GM12865 (cell line): ENCODE measurements at places on chromosomes 12 and 14.
A peak's percentile ranks its signal among the peaks of the same experiment; 100 is the strongest.

DNA sequence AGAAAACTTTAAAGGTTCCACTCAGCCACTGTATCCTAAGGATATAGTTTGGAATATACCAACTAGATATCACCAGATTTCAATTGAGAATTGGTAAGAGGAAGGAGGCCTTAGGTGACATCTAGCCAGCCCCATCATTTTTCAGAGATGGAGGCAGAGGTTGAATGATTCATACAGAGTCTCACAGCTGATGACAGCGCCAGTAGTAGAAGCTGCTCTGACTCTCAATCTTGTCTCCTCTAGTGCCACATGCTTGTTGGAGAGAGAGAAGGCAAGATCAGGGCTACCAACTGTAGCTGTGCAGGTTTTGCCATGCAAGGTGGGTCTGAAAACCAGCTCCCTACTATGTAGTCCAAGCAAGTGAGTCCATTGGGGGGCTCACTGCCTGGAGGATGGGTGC lies 6.1 kb downstream of the FRMD6 start:
- DNase-seq, result no peak

DNA sequence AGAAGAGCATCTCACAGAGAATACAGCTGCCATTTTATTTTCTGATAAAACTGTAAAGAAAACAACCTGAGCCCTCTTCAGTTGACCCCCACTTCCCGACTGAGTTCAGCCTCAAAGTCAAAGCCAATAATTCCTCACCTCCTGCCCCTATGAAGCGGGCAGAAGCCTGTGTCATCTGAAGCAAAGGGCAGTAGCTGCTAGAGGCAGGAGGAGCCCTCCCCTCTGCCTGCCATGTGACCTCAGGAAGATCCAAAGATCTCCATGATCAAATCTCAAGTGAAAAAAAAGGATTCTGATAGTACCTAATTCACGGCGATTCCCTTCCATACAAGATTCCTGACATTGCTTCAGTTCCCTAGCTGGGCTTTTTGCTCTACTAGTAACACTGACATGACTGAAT lies 223.1 kb upstream of the CAND1 start:
- no peak for DNase-seq

- no peak for DNase-seq
These were observed 306.3 kb downstream of the APAF1 start for GRCh38 chr12:98951406-98951805.

- DNase-seq, result no peak
These were observed 15.7 kb downstream of the CAPZA3 start for GRCh38 chr12:18753481-18754123.

- no peak for DNase-seq
These were observed 164.4 kb upstream of the GSC start for GRCh38 chr14:94934276-94934810.

GRCh38 chr14:91228112-91229004 lies 16.1 kb downstream of the GPR68 start:
- peak; percentile 93 for DNase-seq

DNA sequence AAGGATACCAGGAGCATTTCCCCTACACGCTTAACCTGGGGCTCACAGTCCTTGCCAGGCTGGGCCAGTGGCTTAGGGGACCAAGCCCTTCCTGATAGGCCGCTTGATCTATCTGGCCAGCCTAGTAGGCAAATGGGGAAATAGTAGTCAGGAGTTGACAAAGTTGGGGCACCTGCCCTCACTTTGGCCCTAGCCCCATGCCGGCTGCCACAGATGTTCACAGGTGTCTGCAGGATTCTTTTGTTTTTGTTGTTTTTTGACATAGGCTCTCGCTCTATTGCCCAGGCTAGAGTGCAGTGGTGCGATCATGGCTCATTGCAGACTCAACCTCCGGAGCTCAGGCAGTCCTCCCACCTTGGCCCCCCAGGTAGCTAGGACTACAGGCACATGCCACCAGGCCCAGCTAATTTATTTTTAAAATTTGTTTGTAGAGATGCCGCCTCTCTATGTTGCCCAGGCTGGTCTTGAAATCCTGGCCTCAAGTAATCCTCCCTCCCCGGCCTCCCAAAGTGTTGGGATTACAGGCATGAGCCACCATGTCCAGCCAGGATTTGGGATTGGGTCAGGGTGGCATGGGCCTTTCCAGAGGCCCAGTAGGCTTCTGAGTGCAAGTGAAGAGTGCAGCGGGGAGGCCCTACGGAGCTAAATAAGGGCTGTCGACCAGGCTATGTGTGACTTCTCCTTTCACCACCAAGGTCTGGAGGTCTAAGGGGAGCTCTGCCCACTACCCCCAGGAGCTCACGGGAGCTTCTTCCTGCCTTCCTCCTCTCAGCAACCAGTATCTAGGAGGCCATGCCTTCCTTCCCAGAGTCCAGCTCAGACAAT lies 15.5 kb upstream of the HDAC7 start:
- no peak for DNase-seq

GRCh38 chr14:51410897-51411296 lies 170.8 kb downstream of the TMX1 start:
- no peak for DNase-seq

- DNase-seq, result no peak
These were observed 89.7 kb downstream of the PIWIL1 start for GRCh38 chr12:130427381-130427887.

DNA sequence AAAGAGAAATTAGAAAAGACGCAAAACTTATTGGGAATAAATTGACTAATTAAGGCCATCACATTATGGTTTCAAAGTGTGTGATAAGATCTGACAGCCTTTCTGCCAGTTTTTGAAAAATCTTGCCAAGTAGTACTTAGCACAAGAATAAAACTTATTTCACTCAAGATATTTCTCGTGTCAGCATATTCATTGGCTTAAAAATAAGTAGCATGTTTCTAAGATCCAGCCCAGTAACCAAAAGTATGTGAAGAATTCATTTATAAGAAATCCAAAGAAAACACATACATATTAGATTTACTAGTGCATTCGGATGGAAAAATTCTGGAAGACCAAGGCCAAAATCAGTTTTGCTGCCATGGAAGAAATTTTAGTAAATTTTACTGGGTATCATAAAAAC lies 1135.0 kb downstream of the GALC start:
- DNase-seq, result no peak

- DNase-seq, result peak; percentile 51
These were observed 624 bp upstream of the PWP1 start for GRCh38 chr12:107684990-107685359.

GRCh38 chr12:46197883-46198282 lies 71.0 kb downstream of the SLC38A1 start:
- no peak for DNase-seq

DNA sequence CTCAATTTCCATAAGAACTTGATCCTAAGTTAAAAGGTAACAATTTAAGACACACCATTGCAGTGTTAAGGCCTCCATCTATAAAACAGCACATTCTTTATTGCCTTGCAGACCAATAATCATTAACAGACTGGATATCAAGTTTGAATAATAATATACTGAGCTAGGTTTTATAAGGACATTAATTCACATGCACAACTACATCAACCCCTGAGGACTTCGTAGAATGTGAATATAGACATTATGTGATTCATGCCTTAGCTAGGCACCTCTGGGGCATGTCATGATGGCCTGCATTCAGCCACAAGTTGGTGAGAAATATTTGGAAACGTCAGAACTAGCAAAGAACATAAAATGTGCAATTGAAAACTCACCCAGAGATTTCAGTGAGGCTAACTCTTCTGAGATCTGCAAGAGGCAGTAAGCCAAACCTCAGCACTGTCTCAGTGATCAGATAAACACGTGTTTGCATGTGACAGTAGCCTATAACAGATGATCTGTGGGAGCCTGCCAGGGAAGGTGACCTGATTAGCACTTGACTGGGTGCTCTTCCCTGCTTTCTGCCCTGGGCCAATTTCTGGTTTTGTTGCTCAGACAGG lies 492.2 kb downstream of the FLRT2 start:
- DNase-seq, result no peak

DNA sequence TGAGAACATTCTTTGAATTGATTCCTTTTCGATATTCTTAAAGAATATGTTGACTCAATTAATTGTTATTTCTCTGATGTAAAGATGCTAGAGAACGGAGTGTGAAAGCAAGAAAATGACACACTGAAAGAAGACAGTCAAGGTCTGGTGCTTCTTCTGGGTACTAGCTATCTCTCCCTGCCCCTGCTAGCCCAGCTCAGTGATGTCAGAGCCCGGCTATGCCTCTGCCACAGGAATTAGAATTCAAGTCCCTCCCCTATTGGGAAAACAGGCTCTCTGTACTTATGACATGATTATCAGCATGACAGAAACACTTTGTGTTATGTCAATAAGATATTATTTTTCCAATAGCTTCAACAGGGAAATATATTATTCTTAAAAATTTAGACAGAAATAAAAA lies 252.4 kb downstream of the KCNC2 start:
- DNase-seq, result no peak

GRCh38 chr12:128612150-128612850 lies 211.5 kb downstream of the SLC15A4 start:
- no peak for DNase-seq

DNA sequence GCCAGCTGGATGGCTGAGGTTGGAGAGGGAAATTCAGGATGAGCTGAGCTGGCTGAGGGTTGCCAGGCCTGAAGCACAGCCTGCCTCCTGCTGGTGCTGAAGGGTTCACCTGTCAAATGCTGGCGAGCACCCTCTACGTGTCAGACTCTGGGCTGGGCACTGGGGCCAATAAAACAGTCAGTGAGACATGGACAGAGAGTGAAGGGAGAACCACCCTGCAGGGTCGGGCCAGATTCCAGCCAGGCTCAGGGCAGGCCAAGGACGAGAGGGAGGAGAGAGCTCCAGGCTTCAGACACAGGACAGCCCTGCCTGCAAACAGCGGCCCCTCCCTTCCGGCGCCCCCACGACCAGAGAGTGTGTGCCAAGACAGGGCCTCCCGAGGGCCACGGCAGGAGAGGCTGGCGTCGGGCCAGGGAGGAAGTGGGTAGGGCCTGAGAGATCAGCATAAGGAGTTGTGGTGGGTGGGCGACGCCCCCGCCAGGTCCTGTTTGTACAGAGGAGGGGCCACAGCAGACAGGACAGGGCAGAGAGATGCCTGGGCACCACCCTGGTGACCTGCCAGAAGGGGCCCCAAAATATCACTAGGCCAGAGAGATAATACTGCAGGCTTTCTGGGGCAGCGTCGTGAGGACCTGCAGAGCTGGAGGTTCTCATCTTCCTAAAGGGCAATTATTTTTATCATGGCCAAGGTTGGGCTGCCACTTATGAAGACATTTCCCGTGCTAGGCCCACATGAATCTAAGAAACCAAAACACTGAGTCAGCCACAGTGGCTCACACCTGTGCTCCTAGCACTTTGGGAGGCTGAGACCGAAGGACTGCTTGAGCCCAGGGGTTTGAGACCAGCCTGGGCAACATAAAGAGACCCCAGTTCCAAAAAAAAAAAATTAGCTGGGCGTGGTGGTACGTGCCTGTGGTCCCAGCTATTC lies 73.1 kb upstream of the GPR68 start:
- DNase-seq, result peak; percentile 71

DNA sequence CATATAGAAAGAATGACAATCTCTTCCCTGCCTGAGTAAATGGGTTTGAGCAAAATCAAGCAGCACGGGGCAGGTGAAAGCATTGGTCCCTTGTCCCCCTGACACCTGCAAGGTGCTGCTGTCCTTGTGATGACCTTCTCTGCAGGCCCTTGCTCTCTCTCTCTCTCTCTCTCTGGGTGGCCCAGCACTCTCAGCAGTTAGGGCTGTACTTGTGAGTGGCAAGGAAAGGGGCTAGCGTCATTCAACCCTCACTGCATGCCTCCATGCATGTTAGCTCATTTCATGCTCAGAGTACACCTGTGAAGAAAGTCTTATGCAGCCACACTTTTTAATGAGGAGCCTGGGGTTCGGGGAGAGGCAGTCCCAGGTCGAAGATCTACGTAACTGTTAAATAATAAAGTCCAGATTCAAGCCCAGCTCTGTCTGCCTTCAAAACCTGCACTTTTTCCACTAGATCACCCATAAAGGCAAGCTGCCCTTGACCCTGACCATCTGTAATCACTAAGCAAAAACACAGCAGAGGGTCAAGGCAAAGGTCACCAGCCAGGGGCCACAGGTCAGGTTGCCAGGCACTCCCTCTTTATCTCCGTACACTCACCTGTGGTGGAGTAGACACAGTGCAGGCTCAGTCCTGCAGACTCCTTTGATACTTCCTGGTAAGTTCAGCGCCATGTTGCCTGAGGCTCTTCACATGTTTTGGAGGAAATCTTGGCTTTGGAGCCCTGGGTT lies 44.9 kb upstream of the CLMN start:
- DNase-seq, result no peak

DNA sequence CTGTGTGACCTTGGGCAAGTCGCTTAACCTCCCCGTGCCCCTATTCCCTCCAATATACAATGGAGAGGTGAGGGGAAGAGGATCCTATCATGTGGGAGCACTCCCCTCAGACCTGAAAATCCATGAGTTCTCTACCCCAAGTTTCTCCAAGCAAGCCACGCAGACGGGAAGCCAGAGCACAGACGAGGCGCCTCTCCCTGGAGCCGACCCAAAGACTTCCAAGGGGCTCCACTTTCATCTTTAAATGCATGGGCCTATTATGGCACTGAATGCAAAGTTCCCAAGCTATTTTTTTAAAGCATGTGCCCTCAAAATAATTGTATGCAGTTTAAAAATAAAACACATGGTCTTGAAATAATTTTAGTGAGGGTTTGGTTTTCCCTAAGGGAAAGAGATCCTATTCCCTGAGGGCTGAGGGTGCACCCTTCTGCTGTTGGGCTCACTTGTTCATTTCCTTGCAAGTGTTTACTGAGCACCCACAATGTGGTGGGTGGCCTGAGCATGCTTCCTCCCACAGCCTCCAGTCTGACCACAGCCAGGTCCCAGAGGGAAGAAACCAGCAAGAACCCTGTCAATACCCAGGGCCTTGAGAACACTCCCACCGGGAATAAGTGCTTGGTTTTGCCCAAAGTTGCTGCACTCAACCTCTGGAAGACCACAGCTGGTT lies 14.6 kb downstream of the CMKLR1 start:
- no peak for DNase-seq

DNA sequence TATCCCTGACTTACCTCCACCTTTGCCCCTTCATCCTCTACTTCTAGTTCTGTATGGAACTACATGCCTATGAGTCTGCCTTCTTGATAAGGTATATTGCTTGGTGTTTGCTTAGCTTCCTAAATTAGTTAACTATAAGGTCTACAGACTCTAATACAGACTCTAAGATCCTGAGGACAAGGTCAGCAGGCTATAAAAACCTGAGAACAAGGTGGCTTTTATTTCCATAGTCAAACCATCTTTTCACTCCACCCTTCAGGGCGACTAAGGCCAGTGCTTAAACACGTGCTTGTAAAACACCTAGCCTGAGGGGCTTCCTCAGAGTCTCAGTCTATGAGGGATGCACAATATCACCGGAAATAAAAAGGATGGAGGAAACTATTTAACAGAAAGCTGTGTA lies 36.1 kb upstream of the COL2A1 start:
- DNase-seq, result no peak

- no peak for DNase-seq
These were observed 164.6 kb upstream of the PARP11 start for GRCh38 chr12:4037747-4038312.

- no peak for DNase-seq
These were observed 8.4 kb downstream of the OASL start for GRCh38 chr12:121030576-121031212.

GRCh38 chr12:62123721-62124203 lies 136.4 kb upstream of the USP15 start:
- DNase-seq, result peak; percentile 62

- no peak for DNase-seq
These were observed 695.4 kb upstream of the TMEM132C start for GRCh38 chr12:127571578-127571977.
